Neural crest cell (in vitro differentiated cells): ENCODE measurements at places on chromosomes 2 and 18. TPM values are rescaled to one million over a fixed set of nuclear protein-coding genes. Genes with fewer than 3 reads are reported as not detected.

- no peak for DNase-seq
Observed at GRCh38 chr2:209908511-209908910, 93.9 kb upstream of the RPE start.

- DNase-seq = no peak
Observed at GRCh38 chr18:40613721-40614120, 1341.3 kb upstream of the PIK3C3 start.

DNA sequence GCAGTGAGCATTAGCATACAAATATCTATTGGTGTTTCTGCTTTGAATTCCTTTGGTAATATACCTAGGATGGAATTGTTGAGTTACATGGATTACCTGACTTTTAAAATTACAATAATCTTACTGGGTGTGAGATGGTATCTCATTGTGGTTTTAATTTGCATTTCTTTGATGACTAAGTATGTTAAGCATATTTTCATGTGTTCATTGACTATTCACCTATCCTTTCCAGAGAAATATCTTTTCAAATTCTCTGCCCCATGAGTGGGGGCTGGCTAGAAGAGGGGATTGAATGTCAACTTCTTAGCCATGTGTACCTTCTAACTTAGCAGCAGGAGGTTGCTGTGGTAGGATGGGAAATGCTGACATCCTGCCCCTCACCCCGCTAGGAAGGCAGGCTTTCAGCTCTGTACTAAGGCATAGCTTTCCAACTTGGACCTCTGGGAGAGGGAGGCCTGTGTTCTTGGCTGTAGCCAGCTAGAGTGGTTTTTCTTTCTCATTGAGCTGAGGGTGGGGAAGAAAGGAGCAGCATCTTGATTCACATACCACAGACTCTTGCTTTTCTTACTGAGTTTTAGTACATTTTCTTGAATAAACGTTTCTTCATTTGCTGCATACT, 63.3 kb upstream of the TTC27 start:
- no peak for DNase-seq

Gene POMC
- total RNA-seq = 0.39 and 0.54 TPM in 2 replicates
